Progenitor cell of endocrine pancreas (in vitro differentiated cells): ENCODE measurements at places on chromosomes 3 and 15.

DNA sequence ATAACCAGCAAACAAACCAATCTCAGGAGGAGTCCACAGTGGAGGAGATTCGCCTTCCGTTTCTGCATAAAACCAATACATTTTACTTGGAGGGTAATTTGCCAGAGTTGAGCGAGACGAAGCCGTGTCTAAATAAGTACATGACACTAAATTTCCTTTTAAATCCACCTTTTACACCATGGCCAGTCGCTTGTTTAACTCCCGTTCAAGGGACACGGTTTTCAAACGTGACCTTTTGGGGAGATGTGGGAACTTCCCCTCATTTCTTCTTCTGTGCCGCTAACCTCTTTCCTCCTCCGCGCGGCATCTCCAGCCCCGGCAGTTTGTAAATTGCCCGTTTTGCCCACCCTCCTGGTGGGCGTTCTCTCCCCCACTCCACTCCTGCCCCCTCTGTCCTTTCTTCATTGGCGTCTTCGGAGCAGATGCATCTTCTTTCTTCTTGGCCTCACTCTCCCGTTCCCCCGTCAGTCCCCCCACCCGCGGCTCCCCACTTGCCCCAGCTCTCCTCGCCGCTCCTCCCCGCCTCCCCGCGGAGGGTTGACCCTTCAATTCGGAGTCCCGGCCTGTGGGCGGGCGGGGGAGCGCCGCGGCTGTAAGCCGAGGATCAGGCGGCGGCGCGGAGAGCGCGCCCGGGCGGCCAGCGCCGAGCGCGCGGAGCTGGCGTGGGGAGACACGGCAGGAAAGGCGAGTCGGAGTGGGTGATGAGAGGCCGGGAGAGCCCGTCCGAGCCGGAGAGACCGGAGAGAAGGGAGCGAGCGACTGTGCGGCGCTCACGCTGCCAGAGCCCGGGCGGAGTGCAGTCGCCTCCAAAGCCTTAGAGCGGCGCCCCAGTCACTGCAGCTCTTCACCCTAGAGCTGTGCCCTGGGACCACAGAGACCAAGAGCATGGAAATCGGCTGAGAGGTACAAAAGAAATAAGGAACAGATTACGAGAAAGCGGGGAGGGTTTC, at the start of gene NLGN1:
Gene NLGN1, plus strand, starts transcription at position 584 of the 950 bp plus-strand sequence.
- peak; percentile 38 for DNase-seq

- DNase-seq: no peak
Observed at GRCh38 chr15:27599034-27599433, 500.1 kb downstream of the OCA2 start.

- no peak for DNase-seq
Observed at GRCh38 chr3:4772858-4773257, 206.4 kb upstream of the BHLHE40 start.

- DNase-seq: no peak
Observed at GRCh38 chr15:68986322-68986721, 28.2 kb upstream of the NOX5 start.

- no peak for DNase-seq
Observed at GRCh38 chr3:18672561-18672960, 247.4 kb upstream of the SATB1 start.

GRCh38 chr3:108333961-108334360, 37.6 kb downstream of the HHLA2 start:
- no peak for DNase-seq

DNA sequence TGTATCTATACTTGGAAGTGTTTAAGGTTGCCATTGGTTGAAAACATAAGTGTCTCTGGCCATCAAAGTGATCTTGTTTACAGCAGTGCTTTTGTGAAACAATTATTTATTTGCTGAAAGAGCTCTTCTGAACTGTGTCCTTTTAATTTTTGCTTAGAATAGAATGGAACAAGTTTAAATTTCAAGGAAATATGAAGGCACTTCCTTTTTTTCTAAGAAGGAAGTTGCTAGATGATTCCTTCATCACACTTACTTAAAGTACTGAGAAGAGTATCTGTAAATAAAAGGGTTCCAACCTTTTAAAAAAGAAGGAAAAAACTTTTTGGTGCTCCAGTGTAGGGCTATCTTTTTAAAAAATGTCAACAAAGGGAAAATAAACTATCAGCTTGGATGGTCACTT, 19.7 kb downstream of the B3GNT5 start:
- no peak for DNase-seq

- no peak for DNase-seq
Observed at GRCh38 chr3:464255-464654, 267.7 kb downstream of the CHL1 start.

- DNase-seq: no peak
Observed at GRCh38 chr3:193982258-193982659, 153.7 kb upstream of the HES1 start.

- no peak for DNase-seq
Observed at GRCh38 chr3:193981504-193981903, 154.4 kb upstream of the HES1 start.

- no peak for DNase-seq
Observed at GRCh38 chr3:72135636-72136035, 350.7 kb upstream of the PROK2 start.

- DNase-seq: no peak
Observed at GRCh38 chr3:102259663-102260062, 175.2 kb upstream of the ZPLD1 start.

DNA sequence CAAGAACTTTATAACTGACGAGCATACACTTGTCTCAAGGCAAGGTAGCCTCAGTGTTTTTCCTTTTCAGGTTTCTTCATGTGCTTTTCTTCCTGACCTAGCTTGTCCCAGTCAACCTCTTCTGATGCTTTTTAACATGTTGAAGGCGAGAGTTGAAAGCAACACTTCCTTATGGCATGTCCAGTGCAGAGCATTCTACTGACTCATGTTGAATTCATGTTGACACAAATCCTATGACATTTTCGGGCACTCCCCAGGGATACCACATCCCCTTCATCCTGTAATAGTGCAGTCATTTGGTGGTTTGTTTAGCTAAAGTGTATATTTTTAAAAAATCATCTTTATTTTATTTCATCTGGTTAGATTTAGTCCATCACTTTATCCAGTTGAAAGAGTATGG, 75.9 kb upstream of the CBLB start:
- no peak for DNase-seq

- DNase-seq: no peak
Observed at GRCh38 chr15:77002954-77003912, 8.3 kb downstream of the PSTPIP1 start.

DNA sequence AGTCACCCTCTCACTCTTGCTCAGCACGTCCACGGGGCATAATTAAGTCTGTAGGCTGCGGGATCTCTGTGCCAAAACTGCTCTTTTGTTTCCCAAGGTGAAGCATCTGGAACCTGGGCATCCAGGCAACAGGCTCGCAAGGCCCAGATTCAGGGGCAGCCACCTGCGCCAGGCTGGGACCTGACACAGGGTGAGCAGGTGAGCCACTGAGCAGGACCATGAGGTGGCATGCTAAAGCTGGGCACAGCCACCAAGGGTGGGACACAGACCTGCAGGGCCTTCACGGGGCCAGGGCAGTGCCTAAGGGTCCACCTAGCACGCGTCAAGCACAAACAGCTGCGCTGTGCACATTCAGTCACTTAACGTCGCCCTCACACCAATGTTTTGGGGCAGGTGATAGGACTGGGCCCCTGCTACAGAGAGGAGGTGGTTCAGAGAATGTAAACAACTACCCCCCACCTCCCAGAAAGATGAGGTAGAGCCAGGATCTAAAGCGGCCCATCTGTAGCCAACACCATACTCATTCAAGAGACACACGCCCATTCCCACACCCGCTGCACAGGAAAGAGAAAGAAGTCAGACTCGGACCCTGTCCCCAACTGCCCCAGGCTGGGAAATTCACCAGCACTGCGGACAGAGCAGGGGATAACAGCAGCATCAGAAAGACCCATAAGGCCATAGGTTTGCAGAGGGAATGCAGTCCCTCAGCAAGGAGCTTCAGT, 16.3 kb downstream of the XXYLT1 start:
- DNase-seq: no peak

- peak; percentile 61 for DNase-seq
Observed at GRCh38 chr3:194112120-194113106, 23.5 kb upstream of the HES1 start.

DNA sequence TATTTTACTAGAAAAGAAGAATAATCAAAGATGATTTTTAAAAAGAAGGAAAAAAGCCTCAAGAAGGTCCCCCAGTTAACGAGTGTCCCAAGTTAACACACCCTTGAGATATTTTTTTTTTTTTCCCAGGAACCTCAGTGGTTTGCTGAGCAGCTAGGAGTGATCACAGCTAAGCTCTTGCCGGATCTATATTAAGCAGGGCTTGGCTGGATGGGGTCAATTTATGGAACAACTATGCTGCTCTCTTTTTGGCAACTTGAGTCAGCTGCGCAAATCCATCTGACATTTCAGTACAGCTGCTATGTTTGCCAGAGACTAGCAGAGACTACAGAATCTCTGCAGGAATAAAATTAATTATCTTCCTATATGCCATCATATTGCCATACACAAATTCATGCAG, at the start of gene LMOD3:
Gene LMOD3, minus strand, starts transcription at position 193 of the 400 bp plus-strand sequence. CDS start 209 bp downstream, outside the sequence.
- no peak for DNase-seq

GRCh38 chr3:178777718-178778411, 241.6 kb downstream of the KCNMB2 start:
- no peak for DNase-seq

- no peak for DNase-seq
Observed at GRCh38 chr15:45126535-45127158, 3.0 kb downstream of the DUOXA1 start.

DNA sequence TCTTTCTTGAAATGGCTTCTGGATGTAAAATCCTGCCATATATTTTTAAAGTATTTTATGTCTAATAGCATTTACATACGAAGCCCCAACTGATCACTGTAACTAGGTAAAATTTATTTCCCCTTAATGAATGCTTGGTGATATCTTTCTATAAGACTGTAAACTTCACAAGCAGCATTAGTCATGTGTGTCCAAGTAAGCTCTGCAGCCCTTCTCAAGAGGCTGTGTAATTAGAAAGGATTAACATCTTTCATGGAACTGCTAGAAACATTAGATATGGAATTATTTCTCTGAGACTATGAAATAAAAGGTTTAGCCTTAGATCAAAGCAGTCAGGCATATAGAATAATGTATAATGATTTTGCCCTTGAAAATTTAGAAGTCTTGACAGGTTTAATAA, 143.3 kb downstream of the EPHA3 start:
- no peak for DNase-seq

DNA sequence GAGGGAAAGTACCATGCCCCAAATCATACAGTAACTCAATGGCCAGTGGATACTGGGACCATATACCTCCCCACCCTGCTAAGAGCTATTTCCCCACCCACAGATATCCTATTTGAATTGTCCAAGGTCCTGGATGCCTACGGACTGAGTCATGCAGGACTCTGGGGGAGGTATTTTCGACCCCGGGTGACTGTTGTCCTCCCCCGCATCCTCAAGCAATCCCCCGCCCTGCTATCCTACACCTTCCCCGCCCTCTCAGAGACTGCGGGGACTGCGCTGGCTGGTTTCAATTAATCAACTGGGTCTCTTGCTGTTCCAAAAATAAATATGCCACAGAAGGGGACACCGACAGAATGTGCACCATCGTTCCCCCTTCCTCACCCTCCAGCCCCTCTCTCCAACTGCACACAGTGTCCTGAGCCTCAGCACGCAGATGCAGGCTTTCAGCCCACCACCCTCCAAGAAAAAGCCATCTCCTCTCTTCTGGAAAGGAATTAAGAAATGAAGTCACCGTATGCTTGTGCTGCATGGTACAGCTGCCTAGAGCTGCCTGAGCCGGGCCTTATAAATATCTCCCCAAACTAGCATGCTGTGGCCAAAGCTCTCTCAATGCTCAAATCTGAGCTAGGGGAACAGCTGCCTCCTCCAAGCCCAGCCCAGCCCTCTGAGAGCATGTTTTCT, 8.1 kb downstream of the CAV3 start:
- no peak for DNase-seq

DNA sequence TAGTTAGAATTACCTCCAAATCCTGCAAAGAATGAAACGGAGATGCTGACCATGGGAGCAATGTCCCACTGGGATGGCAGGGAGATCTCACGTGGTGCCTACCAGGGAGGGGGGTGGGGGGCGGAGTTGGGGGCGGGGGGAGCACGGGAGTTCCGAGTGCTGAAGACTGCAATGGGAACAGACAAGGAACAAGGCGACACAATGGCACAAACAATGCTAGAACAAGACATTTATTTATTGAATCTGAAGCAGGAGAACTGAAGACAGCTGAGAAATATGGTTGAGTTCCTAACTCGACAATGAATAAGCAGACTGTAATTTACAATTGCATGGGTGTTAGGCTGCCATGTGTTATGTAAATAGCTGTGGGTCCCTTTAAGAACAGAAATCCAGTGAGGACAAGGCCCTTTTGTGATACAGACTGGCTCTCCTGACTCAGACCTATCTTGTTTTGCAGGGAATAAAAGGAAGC, 91.2 kb downstream of the AQP9 start:
- DNase-seq: no peak

DNA sequence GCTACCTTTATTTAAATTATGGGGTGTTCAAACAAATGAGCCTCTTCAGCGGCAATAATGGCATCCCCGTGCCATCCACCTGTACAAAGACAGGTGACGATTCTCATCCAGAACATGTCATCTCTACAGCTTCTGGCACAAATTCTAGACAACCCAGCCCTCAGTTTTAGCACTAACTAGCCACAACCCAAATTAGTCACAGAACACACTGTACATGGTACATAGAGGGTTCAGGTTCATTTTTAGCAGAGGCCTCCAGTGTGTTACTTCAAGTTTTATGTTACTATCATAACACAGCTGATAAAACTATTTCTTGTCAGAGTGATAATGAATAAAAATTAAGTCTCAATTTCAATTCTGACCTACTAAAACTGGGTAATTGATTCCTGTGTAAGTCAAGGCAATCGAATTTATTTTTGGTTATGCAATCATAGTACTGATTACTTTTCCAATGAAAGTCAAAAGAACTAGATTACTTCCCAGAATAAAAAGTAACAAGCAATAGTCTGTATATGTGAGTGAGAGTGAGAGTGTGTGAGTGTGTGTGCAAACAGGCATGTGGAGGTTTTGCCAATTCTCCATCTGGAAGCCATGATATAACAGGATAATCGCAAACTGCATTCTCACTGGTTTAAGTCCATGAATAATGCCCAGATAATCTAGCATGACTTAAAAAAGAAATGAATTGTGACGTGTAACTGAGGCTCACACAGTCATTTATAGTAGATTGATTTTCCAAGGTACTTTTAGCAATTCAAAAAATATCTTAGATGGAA, 37.4 kb downstream of the SHQ1 start:
- DNase-seq: no peak

GRCh38 chr3:71069797-71070196, 513.7 kb downstream of the FOXP1 start:
- no peak for DNase-seq

- DNase-seq: no peak
Observed at GRCh38 chr3:196843435-196844110, 24.1 kb upstream of the SENP5 start.

GRCh38 chr15:69857686-69858391, 239.9 kb downstream of the TLE3 start:
- no peak for DNase-seq

- no peak for DNase-seq
Observed at GRCh38 chr3:113163152-113163551, 48.2 kb upstream of the BOC start.

GRCh38 chr15:87209891-87210689, 1046.4 kb downstream of the NTRK3 start:
- no peak for DNase-seq

GRCh38 chr3:58414538-58415197, 19.0 kb downstream of the PDHB start:
- peak; percentile 17 for DNase-seq

- no peak for DNase-seq
Observed at GRCh38 chr3:56389183-56389830, 79.0 kb downstream of the ERC2 start.
